Activated T-helper 2 cell treated with anti-CD3 and anti-CD28 coated beads, Interferon-gamma antibody, Interleukin-2, Interleukin-4, amounts not matched to agents 10 μg/mL and 5 μg/mL and 100 μg/mL, durations not matched to agents 14 hours and 24 hours and 36 hours (primary cell): ENCODE measurements at places on chromosomes 5 and 9.

GRCh38 chr5:149371296-149371962 lies 7.7 kb downstream of the IL17B start:
- H3K4me1 ChIP-seq = peaks cover 6% of the 10 kb centered on the region
- H3K27ac ChIP-seq = no peak overlapping the region

GRCh38 chr9:98341157-98342097 lies 86.0 kb upstream of the TBC1D2 start:
- no peak overlapping the region for H3K27ac ChIP-seq
- peaks cover 6% of the 10 kb centered on the region for H3K4me1 ChIP-seq
- H3K4me3 ChIP-seq = no peak overlapping the region

- H3K4me3 ChIP-seq = no peak overlapping the region
- H3K4me1 ChIP-seq = no peaks in the 10 kb centered on the region
- no peaks in the 10 kb centered on the region for H3K36me3 ChIP-seq
- DNase-seq = no peak
- peaks cover 27% of the 10 kb centered on the region for H3K27me3 ChIP-seq
- no peak overlapping the region for H3K27ac ChIP-seq
These were observed 73.8 kb upstream of the XPA start for GRCh38 chr9:97770808-97771372.

DNA sequence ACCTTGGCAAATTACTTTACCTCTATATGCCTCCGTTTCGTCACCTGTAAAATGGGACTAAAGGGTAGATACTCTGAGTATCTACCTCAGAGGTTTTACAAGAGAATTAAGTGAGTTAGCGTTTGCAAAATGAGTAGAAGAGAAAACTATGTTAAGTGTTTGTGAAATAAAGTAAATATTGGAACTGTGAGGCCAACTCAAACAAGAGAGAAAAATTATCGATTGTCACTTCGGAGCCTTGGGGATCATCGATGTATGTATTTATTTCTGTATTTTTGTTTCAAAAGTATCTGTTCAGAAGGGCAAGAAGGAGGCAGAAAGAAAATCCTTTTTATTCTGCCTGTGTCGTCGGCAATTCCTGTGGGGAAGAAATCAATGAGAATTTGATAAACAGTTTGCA lies 25.8 kb upstream of the C5orf58 start:
- H3K4me3 ChIP-seq = no peak overlapping the region
- no peak for DNase-seq
- peaks cover 23% of the 10 kb centered on the region for H3K27me3 ChIP-seq
- no peaks in the 10 kb centered on the region for H3K36me3 ChIP-seq
- no peak overlapping the region for H3K27ac ChIP-seq
- H3K4me1 ChIP-seq = no peaks in the 10 kb centered on the region

DNA sequence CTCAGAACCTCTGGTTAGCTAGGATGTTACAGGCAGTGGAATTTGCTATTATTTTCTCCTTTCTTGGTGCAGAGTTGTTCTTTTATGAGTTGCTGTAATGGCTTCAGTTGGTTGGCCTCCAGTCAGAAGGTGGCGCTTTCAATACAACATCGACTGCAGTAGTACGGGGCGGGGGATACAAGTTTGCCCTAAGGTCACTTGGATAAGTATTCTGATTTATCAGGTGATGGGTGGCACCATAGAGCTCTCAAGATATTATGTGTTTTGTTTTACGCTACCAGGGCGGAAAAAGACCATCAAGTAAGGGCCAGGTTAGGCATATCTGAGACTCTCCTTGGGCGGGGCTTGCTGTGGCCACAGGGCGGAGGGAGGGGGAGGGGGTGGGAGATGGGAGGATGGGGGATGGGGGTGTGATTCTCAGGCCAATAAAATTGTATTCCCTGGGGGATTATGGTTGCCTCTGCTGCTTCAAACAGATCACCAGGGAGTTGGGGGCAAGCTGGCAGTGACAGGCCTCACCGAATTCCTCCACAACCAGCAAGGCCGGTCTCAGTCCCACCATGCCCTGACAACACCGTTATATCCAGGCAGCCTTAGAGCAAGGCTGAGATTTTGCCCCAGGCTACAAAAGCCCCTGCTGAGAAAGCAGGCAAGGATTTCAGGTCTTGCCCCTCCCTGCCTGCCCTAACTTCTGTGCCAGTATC lies 15.9 kb upstream of the RNF38 start:
- no peaks in the 10 kb centered on the region for H3K4me1 ChIP-seq
- no peak overlapping the region for H3K27ac ChIP-seq
- DNase-seq = no peak
- H3K36me3 ChIP-seq = peaks cover 9% of the 10 kb centered on the region
- H3K27me3 ChIP-seq = no peaks in the 10 kb centered on the region

GRCh38 chr9:8261737-8262136 lies 462.2 kb upstream of the DMAC1 start:
- H3K36me3 ChIP-seq = no peaks in the 10 kb centered on the region
- peaks cover 8% of the 10 kb centered on the region for H3K27me3 ChIP-seq
- H3K27ac ChIP-seq = no peak overlapping the region

- peaks cover 2% of the 10 kb centered on the region for H3K36me3 ChIP-seq
- H3K27me3 ChIP-seq = no peaks in the 10 kb centered on the region
- H3K4me1 ChIP-seq = peaks cover 34% of the 10 kb centered on the region
- H3K4me3 ChIP-seq = peak overlapping the region; percentile 81
These were observed 601 bp downstream of the ERGIC1 start for GRCh38 chr5:172834415-172835289.

GRCh38 chr9:3434594-3434993 lies 91.2 kb downstream of the RFX3 start:
- peaks cover 6% of the 10 kb centered on the region for H3K36me3 ChIP-seq
- no peaks in the 10 kb centered on the region for H3K4me1 ChIP-seq
- H3K27ac ChIP-seq = no peak overlapping the region
- no peaks in the 10 kb centered on the region for H3K27me3 ChIP-seq

DNA sequence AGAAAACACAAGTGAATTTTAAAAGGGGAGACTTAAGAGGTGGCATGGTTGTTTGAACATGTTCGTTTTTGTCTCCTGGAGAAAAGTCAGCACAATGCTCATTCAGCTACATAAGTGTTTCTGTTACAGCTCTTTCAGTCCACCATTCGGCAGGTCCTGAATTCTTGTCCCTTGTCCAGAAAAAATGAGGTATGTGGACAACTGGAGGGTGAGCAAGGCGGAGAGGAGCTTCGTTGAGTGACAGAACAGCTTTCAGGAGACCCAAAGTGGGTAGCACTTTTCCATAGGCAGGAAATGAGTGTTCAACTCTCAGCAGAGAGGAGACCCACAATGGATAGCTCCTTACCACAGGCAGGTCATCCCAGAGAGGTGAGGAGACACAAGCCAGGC lies 4.9 kb downstream of the PDCD1LG2 start:
- peaks cover 60% of the 10 kb centered on the region for H3K4me1 ChIP-seq
- peaks cover 5% of the 10 kb centered on the region for H3K36me3 ChIP-seq
- H3K27me3 ChIP-seq = no peaks in the 10 kb centered on the region
- H3K4me3 ChIP-seq = no peak overlapping the region

GRCh38 chr5:179596421-179596820 lies 27.1 kb downstream of the HNRNPH1 start:
- H3K27ac ChIP-seq = no peak overlapping the region
- H3K27me3 ChIP-seq = no peaks in the 10 kb centered on the region
- no peak overlapping the region for H3K4me3 ChIP-seq
- H3K36me3 ChIP-seq = peaks cover 52% of the 10 kb centered on the region
- DNase-seq = no peak

GRCh38 chr5:36031223-36031622 lies 35.5 kb downstream of the UGT3A2 start:
- H3K4me1 ChIP-seq = no peaks in the 10 kb centered on the region
- DNase-seq = no peak
- H3K27me3 ChIP-seq = no peaks in the 10 kb centered on the region
- H3K4me3 ChIP-seq = no peak overlapping the region
- H3K27ac ChIP-seq = no peak overlapping the region

GRCh38 chr5:153373130-153373498 lies 117.4 kb upstream of the GRIA1 start:
- H3K27me3 ChIP-seq = no peaks in the 10 kb centered on the region
- DNase-seq = no peak
- H3K36me3 ChIP-seq = no peaks in the 10 kb centered on the region
- no peak overlapping the region for H3K4me3 ChIP-seq

- peaks cover 14% of the 10 kb centered on the region for H3K4me1 ChIP-seq
- no peak overlapping the region for H3K4me3 ChIP-seq
- no peaks in the 10 kb centered on the region for H3K36me3 ChIP-seq
- peaks cover 47% of the 10 kb centered on the region for H3K27me3 ChIP-seq
- no peak for DNase-seq
These were observed 146.6 kb upstream of the PCA3 start for GRCh38 chr9:76617497-76618175.

GRCh38 chr5:94498199-94498598 lies 120.2 kb downstream of the KIAA0825 start:
- no peak overlapping the region for H3K4me3 ChIP-seq
- no peaks in the 10 kb centered on the region for H3K27me3 ChIP-seq
- no peak for DNase-seq
- no peaks in the 10 kb centered on the region for H3K4me1 ChIP-seq
- H3K36me3 ChIP-seq = no peaks in the 10 kb centered on the region

DNA sequence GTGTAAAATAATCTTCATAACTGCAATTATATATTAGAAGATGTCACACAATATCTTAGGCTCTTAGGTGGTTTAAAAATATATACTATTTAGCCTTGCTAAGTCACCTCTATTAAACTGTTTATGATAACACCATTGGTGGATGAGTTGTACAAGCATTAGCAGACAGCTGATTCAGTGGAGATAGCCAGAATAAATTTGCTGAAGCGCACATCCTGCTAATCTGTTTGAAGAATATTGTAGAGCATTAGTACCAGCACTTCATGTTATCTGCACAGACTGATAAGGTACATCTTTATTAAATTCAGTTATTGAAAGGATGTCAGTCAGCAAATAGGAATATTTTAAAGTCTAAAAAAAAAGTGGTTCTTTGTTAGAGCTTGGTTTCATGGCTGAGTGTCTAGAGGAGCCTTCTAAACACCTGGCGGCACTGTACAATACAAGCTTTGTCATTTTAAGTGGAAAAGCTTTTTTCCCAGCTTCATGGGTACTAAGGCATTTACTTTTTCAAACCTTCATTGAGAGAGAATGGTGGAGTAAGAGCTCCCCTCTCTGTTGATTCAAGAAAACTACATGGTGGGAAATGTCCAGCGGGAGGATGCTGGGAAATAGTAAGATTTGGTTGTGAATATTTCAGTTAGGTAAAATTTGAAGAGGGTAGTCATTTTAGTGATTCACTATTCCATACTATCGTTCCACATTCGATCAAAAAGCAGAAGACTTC lies 275.1 kb downstream of the SLF1 start:
- no peak overlapping the region for H3K27ac ChIP-seq
- no peaks in the 10 kb centered on the region for H3K36me3 ChIP-seq
- no peak overlapping the region for H3K4me3 ChIP-seq
- no peak for DNase-seq

- H3K36me3 ChIP-seq = peaks cover 56% of the 10 kb centered on the region
- no peak overlapping the region for H3K27ac ChIP-seq
- peaks cover 16% of the 10 kb centered on the region for H3K4me1 ChIP-seq
- no peak overlapping the region for H3K4me3 ChIP-seq
- no peak for DNase-seq
- H3K27me3 ChIP-seq = no peaks in the 10 kb centered on the region
These were observed 36.2 kb upstream of the REEP2 start for GRCh38 chr5:138402640-138403039.

DNA sequence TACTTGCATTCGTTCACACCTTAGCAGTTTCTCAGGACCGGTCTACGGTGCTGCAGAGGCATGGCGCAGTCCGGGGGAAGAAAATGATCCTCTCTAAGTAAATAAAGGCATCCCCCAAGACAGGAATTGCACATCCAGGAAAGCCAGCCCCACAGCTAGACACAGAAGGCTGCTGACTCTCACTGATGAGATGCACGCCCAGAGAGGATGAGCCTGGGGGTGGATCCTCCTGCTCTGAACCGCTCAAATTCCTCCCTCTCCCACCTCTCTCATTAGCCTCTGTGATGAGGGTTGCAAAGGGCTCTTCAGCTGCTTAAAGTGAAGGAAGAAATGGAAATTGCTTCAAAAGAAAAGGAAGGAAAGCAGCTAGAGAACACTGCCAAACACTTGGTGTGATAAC lies 132.4 kb downstream of the TTLL11 start:
- no peak overlapping the region for H3K27ac ChIP-seq
- H3K27me3 ChIP-seq = peaks cover 2% of the 10 kb centered on the region
- H3K36me3 ChIP-seq = no peaks in the 10 kb centered on the region
- H3K4me1 ChIP-seq = peaks cover 5% of the 10 kb centered on the region

GRCh38 chr9:98701576-98701975 lies 7.2 kb downstream of the GABBR2 start:
- no peak overlapping the region for H3K27ac ChIP-seq
- H3K4me3 ChIP-seq = no peak overlapping the region
- no peaks in the 10 kb centered on the region for H3K36me3 ChIP-seq
- DNase-seq = no peak
- no peaks in the 10 kb centered on the region for H3K4me1 ChIP-seq

DNA sequence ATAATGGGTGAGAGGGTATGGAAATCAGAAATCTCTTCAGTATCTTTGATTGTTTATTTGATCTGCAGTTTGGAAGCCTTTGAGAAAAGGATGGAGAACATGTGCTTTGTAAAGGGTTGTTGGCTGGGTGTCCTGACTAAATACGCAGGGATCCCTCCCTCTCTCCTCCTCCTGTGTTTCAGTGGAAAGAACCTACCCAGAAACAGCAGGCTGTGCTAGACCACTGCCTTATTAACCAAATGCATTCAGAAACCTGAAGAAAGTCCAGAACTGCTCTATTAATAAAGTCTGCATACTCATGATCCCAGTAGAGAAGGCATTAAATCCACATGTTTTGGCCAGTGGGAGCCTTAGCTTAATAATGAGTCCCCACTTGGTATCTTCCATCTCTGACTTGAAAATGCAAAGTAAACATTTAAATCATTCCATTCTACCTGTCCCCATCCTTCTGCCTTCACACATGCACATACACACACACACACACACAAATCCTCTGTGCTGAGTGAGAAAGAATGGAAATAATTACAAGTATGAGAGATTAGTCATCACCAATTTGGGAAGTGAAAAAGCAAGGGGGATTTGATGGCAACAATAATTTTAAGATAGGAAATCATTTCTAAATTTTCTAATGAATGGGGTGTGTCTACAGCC lies 10.0 kb upstream of the LECT2 start:
- no peaks in the 10 kb centered on the region for H3K4me1 ChIP-seq
- DNase-seq = no peak
- H3K36me3 ChIP-seq = no peaks in the 10 kb centered on the region
- peaks cover 9% of the 10 kb centered on the region for H3K27me3 ChIP-seq
- no peak overlapping the region for H3K4me3 ChIP-seq

- no peak overlapping the region for H3K27ac ChIP-seq
- H3K36me3 ChIP-seq = no peaks in the 10 kb centered on the region
- H3K4me1 ChIP-seq = peaks cover 6% of the 10 kb centered on the region
- H3K4me3 ChIP-seq = no peak overlapping the region
- DNase-seq = no peak
- peaks cover 9% of the 10 kb centered on the region for H3K27me3 ChIP-seq
These were observed 48.9 kb downstream of the NTRK2 start for GRCh38 chr9:84718476-84718875.

DNA sequence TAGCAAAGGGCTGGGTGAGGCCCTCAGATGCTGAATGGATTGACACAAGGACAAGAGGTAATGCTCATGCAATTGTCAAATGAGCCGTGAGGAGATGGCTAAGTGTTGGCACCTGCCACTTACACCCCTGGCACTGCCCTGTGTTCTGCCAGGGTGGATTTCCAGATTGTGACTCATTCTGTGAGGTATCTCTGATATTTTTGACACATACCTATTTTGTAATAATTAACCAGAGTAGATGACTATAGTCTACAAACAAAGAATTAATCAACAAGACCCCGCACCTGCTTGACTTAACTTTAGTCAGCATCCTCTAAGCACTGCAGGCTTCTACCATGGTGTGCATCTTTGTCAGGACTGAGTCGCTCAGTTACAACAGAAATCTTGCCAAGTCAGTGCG lies 200.8 kb downstream of the DIRAS2 start:
- no peaks in the 10 kb centered on the region for H3K4me1 ChIP-seq
- DNase-seq = no peak
- H3K36me3 ChIP-seq = no peaks in the 10 kb centered on the region
- no peak overlapping the region for H3K4me3 ChIP-seq
- H3K27ac ChIP-seq = no peak overlapping the region
- H3K27me3 ChIP-seq = peaks cover 12% of the 10 kb centered on the region
